ENCODE measurements at places on chromosomes 7 and 10.

GRCh38 chr7:45889367-45890067, 1.2 kb downstream of the IGFBP1 start:
- DNase-seq = no peak

DNA sequence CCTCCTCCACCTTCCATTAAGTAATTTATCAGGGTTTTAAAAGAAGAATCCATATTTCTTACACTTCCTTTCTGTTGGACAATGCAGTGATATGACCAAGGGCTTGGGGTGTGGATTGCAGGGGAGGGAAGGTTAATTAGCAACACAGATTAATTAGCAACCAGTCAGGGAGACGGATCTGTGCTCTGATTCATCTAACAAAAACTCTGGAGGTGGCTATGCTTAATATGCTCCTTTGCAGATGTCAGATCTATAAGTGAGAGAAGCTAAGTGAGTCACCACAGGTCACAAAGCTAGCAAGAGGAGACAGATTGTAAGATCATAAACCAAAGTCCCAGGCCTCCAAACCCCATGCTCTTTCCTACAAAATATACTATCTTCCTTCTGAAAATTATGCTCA, 178.8 kb upstream of the ITGB1 start:
- no peak for DNase-seq

DNA sequence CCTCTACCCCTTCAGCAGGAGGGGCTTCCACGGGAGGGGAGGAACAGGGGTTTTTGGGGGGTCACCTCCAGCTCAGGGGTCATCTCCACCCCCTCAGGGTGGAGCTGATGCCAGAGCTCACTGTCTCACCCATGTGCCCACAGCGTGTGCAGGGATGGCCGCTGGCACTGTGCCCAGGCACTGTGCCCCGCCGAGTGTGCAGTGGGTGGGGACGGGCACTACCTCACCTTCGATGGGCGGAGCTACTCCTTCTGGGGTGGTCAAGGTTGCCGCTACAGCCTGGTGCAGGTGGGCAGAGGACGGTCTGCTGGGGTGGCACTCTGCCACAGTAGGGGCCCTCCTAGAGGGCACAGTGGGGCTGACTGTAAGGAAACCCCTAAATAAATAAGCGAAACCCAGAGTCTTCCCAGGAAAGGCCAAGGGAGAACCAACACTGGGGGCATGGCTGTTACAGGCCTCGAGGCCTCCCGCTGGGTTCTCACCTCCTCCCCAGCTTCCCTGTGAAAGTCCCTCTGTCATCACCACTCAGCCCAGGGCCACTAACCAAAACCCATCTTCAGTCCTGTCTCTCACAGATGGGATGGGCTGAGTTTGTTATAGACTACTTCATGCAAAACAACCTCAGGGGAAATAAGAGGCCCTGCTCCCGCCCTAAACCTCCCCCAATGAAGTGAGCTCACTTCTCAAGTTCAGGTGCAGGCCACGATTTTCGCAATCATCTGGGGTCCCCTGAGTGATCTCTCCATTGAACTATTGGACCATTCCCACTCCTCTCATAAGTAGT, 7.4 kb upstream of the ZNF467 start:
- no peak for DNase-seq

DNA sequence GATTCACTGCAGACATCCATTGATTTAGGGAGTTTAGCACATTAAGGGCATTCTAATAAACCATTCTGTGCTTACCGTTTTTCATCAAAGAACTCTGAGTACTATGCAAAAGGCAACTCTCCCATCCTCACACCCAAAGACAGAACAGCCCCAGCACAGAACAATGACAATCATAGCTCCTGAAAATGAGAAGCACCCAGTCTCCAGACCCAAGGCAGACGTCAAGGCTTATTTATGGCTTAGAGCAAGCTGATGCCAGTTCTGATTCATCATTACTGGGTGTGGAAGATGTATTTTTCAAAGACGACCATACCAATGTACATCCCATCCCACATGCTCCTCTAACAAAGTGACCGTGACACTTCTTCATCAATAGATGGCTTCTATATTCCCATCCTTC, 67.6 kb downstream of the OSBPL3 start:
- DNase-seq = no peak

GRCh38 chr10:90179696-90180407, 478.5 kb downstream of the KIF20B start:
- DNase-seq = no peak

DNA sequence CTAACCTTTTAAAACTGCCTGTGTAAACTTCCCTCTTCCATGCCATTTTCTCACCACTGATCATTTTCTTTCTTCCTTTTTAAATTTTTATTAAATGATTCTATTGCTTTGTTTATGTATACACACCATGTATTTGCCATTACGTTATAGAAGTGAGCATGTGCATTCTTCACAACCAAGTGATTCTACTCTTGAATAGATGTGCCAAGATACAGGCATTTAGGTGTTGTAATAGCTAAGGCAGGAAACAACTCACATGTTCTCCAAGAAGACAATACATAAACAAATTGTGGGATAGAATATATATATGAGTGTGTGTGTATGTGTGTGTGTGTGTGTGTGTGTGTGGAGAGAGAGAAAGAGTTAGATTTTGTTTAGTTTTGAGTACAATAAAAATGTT, 202.6 kb upstream of the SEMA3E start:
- DNase-seq = no peak

DNA sequence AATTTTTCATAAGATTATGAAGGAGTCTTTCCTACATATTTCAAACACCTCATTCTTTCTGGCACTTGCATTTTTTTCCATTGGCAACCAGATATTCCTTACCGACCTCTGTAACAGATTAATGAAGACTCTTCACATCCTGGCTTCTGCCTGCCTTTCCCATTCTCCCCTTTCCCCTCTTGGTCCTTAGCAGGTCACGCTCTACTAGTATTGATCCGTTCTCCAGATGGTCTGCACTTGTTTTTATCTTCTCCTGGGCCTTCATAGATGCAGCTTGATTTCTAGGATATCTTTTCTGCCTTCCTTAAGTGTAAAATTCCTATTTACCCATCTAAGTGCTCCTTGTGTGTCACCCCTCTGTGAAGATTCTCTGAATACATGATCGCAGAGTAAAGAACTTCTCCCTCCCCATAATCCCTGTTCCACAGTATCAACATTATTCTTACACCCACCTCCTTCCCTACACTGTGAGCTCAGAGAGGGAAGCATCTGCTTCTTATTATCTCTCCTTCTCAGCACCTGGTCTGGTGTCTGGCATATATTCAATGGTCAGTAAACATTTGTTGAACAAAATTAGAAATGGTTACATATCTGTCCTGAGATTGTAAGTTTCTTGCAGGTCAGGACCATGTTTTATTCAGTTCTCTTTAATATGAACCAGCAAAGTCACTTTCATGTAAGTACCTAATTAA, 654.2 kb downstream of the REEP3 start:
- DNase-seq = no peak

DNA sequence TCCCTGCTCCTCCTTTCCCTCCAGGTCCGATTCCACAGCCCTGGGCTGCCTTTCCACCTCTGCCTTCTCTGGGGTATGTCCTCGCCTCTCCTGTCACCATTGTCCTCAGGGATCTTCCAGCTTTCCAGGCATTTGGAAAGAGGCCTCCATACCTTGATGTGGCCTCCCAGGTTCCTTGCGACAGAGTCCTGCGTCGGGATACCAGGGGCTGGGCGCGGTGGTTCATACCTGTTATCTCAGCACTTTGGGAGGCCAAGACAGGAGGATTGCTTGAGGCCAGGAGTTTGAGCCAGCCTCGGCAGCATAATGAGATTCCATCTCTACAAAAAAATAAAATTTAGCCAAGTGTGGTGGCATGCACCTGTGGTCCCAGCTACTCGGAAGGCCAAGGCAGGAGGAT, 171.1 kb downstream of the CUX1 start:
- no peak for DNase-seq

DNA sequence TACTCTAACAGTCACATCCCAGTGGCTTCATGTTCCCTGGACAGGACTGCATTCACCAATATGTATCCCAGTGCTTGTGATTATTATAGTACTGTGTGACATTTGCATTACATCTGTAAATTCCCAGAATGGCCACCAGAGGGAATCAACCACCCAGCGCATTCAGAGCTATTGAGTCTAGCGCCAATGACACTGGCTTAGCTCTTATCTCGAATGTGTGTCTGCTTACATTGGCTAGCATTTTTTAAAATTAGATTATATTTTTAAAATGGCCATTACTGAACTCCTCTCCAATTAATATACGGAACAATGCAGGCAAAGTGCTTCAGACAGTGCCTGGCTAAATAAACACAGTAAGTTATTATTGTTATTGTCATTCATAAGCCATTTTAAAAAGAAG, 36.3 kb downstream of the TRIL start:
- DNase-seq = no peak

- DNase-seq = no peak
Measured at GRCh38 chr7:29216128-29216527, 21.6 kb downstream of the CHN2 start.

GRCh38 chr10:71569775-71570588, 149.6 kb downstream of the C10orf105 start:
- DNase-seq = peak; percentile 78

GRCh38 chr10:134247-135131, 766 bp upstream of the ZMYND11 start:
- no peak for DNase-seq

DNA sequence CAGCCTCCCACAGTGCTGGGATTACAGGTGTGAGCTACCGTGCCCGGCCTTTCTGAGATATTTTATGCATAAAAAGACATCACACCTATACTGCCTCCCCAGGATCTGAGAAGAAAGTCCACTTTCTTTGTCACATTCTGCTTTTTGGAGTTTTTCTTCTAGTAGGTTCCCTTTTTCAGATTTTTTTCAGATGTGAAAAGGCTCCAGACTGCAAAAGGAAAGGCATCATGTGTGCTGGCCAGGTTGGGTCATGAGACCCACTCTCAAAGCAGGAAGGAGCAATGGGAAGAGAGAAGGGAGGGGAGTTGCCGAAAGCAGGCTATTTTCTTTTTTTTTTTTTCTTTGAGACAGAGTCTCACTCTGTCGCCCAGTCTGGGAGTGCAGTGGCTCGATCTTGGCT, 10.8 kb downstream of the BLVRA start:
- no peak for DNase-seq

DNA sequence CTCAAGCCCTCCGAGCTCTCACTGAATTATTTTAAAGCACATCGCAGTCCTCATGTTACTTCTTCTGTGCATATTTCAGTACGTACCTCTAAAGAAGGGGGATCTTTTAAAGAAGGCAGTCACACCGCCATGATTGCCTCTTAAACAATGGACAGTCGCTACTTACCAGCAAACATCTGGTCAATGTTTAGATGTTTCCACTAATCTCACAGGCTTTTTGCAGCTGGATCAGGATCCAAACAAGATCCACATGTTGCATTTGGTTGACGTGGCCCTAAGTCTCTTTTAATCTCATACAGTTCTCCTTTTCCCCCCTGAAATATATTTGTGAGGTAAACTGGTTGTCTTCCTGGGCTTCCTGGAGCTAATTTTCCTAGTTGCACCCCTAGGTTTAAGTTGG, 50.0 kb downstream of the PRF1 start:
- DNase-seq = no peak

DNA sequence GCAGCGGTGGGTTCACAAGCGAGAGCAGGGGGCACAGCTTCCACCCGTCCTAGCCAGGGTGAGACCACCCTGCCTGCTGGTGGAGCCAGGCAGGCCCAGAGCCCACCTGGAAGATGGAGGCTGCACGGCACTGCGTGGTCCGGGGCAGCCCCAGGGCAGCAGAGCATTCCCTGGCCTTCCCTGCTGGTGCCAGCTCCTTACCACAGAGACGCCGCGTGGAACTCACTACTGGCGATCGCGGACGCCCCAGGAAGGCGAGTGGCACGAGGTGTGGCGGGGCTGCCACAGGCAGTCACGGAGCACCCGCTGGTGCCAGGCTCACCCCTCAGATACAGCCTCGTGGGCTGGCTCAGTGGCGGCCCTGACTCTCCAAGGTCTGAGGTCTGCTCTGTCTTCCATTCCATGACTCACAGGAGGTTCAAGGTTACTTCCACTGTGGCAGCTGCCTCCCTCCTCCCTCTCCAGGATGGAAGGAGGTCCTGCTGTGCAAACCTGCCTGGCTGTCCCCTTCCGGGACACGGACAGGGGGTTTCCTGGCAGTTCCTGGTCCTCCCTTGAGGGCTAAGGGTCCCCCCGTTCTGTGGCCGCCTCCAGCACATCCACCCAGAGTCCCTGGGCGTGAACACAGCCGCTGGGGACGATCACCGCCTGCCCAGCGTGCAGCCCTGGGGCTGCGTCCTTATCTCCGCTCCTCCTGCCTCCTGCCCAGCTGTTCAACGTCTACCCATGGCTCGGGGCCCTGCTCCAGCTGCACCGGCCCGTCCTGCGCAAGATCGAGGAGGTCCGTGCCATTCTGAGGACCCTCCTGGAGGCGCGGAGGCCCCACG, 3.1 kb downstream of the CYP2W1 start:
- no peak for DNase-seq

GRCh38 chr7:2199528-2199927, 33.2 kb downstream of the MAD1L1 start:
- DNase-seq = no peak

DNA sequence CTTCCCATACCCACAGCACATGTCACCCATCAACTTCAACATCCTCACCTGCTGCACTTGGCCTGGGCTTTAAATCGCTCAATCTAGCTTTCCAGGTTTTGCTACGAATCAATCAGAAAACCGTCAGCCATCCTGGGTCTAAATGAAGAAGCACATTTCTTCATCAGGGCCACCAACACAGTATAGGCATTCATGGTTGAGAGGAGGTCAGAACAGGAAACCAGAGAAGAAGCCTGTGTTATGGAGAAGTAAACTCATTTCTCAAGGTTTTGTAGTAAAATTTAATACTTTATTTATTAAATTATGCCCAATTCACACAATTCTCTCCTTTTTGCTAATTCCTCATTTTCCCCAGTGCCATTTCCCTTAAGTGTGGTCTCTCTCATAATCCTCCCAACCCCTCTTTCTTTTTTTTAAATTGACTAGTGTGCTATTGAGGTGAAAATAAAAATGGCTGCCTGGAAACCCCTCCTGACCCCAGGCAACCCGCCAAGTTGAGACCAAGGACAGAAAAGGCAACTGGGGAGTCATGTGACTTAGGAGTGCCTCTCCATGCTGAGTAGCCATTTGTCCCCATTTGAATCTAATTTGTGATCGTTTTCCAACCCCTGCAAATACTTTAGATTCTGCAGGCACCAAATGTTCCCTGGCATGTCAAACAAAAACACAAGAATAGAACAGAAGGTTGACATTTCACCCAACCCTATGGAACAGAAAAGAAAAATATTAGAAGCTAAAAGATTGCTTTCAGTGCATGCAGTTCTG, 181.1 kb upstream of the NAMPT start:
- no peak for DNase-seq

DNA sequence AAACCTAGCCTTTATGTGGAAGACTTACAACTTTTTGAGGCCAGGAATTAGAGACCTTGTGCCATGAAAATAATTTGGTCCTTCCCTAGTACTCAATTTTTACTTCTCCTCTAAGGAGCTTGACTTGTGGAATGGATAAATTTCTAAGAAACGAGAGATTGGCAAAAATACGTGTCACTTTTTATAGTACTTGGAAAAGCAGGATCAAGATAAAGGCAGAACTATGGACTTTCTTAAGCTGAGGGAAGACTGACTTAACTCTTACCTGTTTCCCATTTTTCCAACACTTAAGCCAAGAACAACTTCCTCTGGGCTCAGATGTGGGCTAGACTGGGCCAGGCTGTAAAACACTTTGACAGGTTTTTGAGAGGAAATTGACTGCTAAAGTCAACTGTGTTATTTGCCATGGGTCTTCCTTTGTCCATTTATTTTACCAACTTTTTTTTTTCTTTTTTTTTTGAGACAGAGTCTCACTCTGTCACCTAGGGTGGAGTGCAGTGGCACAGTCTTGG, 2.0 kb upstream of the WBP1L start:
- DNase-seq = no peak
